Frontal cortex (tissue), 4 donors: ENCODE measurements at places on chromosomes 13 and 19. TPM values are rescaled to one million over a fixed set of nuclear protein-coding genes. Genes with fewer than 3 reads are reported as not detected.

The C2CD4C gene
- total RNA-seq: 20.8 TPM

- DNase-seq: no peak
Measured at GRCh38 chr13:29566206-29566605, 29.3 kb downstream of the SLC7A1 start.

DNA sequence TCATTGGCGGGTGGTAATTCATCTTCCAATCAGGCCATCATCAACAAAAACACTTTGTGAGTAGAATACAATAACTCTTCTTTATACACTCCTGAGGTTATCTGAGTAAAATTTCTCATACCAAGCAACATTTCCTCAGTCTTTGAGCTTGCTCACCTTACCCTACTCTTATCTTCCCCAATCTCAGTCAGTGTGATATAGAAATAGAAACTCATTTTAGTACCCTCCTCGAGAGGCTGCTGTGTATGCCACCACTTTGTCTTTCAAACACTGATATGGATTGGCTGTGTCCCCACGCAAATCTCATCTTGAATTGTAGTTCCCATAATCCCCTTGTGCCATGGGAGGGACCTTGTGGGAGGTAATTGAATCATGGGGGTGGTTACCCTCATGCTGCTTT, 209.7 kb downstream of the RBM26 start:
- DNase-seq: no peak

- DNase-seq: no peak
Measured at GRCh38 chr13:114134111-114134943, 1.9 kb upstream of the RASA3 start.

DNA sequence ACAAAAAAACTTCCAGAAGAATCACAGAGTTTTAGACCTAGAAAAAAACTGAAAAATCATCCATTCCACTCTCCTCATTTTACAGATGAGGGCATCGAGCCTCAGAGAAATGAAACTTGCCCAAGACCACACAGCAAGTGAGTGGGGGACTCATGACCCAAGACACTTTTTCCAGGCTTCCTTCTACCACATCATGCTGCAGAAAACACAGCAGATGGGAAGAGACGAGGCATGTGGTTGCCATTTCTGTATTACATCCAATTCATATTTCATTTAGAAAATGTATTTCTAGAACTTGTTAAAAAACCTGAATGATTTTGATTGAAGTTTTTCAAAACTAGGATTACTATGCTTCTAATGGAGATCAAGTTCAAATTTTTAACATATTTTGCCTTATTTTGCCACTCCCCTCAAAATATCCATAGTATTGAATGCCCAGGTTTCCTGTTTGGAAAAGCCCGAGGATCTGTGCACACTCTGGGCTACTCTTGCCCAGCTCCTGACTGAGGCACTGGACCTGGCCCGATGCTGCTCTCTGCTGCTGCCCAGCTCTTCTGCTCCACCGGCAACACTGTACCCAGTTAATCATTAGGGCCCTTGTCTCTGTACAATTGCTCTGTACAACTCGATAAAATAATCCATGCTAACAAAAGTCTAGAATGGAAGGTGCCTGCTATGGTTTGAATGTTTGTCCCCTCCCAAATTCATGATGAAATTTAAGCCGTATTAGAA, 157.4 kb downstream of the EFNB2 start:
- DNase-seq: no peak

GRCh38 chr13:51639171-51639570, 54.9 kb downstream of the WDFY2 start:
- DNase-seq: no peak

- no peak for DNase-seq
Measured at GRCh38 chr19:41575998-41576397, at the start of gene CEACAM21. TSS of gene CEACAM21 (plus strand) at chr19:41576166. CDS start at chr19:41576275, 109 bp downstream.

The SOHLH2 gene
- total RNA-seq: 4.9 TPM

GRCh38 chr13:76913898-76914297, 27.7 kb upstream of the KCTD12 start:
- DNase-seq: no peak

GRCh38 chr13:60590800-60591747, 194.1 kb downstream of the TDRD3 start:
- DNase-seq: no peak

DNA sequence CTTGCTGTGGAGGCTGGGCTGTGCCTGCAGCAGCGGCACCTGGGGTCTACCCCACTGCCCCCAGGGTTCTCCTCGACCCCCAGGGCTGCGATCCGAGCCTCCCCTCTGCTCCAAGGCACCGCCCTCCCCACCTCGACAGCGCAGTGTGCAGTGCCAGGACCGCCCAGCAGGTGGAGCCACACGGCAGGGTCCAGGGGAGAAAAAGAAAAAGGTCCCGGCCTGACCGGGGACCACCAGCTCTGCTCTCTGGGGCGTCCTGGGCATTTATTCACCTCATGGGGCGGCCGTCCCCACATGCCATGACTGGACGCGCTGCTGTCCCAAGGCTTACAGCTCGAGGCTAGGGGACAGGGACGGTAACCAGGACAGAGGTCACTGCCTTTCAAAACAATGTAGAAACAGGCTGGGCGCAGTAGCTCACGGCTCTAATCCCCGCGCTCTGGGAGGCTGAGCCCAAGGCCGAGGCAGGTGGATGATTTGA, 10.6 kb downstream of the REXO1 start:
- DNase-seq: peak; percentile 76

The LRRC63 gene
- 2.0 TPM for total RNA-seq

DNA sequence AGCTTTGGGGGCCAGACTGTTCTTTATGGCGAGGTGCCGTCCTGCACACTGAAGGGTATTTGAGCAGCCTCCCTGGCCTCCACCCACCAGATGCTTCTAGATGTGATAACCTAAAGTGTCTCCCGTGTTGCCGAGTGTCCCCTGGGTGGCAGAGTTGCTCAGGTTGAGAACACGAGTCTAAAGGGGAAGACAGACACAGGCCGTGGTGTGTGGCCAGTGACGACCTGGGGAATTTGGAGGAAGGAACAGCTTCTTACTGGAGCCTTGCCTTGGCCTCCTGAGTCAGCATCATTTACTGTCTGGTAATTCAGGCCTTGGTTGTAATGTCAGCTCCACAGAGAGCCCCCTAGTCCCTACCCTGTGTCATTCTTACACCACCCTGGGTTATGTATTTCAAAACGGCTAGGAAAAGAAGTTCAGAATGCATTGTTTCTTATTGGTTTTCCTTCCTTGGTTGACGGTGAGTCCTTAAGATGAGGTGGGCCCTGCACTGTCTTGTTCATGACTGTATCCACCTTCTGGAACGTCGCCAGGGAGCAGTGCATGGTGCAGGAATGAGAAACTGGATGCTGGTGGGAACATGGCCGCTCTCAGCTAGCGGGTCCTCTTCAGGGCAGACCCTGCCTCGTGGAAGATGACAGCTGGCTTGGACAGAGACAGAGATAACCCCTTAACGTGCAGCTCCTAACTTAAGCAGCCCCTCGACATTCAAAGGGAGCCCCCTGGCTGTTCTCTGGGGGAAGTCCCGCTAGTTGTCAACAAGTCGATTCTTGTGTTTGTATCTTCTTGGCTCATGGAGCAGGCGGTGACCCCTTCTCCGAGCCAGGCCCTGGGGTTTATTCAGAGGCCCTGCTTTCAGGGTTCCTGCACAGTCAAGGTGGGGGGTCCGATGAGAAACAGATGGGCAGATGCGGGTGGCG, 7.2 kb downstream of the SIN3B start:
- DNase-seq: no peak

The KLK15 gene
- total RNA-seq: not detected

DNA sequence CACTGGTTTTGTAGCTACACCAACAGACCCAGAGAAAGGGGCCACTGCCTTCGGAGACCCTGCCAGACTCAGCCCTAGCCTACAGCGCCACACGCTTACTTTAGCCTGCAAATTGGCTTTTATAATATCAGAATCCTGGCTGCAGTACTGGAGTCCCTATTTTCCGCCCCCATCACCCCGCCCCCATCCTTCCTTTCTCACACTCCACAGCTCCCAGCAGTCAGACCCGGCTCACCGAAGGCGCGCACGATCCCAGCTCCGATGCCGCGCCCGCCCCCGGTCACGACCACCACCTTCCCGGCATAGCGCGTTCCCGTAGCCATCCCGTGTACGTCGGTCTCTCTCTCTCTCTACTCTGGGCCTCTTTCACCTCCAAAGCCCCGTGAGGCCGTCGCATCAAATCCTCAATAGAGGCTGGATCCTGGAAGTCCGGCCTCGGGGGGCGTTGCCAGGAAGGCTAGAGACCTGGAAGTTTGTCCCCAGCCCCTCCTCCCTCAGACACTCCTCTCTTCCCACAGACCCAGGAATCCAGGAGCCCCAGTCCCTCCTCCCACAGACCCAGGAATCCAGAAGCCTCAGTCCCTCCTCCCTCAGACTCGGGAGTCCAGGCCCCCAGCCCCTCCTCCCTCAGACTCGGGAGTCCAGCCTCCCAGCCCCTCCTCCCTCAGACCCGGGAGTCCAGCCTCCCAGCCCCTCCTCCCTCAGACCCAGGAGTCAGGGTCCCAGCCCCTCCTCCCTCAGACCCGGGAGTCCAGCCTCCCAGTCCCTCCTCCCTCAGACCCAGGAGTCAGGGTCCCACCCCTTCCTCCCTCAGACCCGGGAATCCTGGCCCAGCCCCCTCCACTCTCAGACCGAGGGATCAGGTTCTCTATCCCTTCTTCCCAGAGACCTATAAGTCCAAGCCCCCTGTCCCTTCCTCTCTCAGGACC, at the start of gene HSD17B14:
TSS of gene HSD17B14 (minus strand) at position 403 of the 929 bp plus-strand sequence. CDS start at position 323, 80 bp downstream.
- no peak for DNase-seq

The SYMPK gene
- 18.3 TPM for total RNA-seq

GRCh38 chr13:114162533-114162922, 16.5 kb upstream of the CFAP97D2 start:
- DNase-seq: no peak
